ENCODE measurements at places on chromosomes 12 and 14.

DNA sequence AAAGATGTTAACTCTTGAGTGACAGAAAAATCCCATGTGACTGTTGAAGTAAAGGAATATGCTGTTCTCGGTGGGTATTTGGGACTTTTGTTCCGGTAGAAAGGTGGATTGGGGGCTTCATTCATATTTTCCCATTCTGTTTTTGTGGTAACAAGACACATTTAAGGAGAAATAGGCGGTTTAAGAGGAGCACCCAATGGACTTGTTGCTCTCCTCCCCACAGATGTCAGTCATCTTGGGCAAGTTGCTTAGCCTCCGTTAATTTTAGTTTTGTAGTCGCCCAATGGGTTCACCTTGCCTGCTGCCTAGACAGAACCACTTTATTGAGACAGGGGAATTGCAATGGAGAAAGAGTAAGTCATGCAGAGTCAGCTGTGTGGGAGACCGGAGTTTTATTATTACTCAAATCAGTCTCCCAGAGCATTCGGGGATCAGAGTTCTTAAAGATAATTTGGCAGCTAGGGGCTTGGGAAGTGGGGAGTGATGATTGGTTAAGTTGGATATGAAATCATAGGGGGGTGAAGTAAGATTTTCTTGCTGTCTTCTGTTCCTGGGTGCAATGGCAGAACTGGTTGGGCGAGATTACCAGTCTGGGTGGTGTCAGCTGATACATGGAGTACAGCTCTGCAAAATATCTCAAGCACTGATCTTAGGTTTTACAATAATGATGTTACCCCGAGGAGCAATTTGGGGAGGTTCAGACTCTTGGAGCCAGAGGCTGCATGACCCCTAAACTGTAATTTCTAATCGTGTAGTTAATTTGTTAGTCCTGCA lies 50.3 kb downstream of the SLC38A1 start:
- no peak for DNase-seq

DNA sequence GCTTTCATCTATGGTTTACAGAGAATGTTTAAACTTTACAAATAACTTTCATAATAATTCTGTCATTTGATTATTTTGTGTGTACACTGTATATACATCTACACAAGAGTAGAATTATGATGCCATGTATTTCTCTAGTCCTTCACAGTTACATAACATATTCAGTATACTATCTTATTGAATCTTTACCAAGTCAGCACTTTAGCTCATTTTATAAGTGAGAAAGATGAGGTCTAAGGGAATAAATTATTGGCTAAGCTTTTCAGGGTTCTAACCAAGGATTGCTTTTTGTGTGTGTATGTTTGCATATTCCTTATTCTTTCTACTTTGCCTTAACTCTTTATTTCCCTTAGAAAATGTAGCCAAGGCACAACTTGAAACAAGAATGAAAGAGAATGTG lies 84.3 kb upstream of the PTPRQ start:
- no peak for DNase-seq

- peak; percentile 37 for DNase-seq
Observed at GRCh38 chr14:81211844-81212243, 8.9 kb downstream of the GTF2A1 start.

GRCh38 chr12:66240096-66240820 lies 51.2 kb downstream of the IRAK3 start:
- DNase-seq: no peak

GRCh38 chr12:43914923-43915468 lies 79.1 kb downstream of the TMEM117 start:
- DNase-seq: no peak

GRCh38 chr14:52327374-52328226 lies 13.5 kb downstream of the PTGER2 start:
- DNase-seq: no peak

- DNase-seq: peak; percentile 82
Observed at GRCh38 chr12:121036810-121037326, 2.2 kb downstream of the OASL start.

DNA sequence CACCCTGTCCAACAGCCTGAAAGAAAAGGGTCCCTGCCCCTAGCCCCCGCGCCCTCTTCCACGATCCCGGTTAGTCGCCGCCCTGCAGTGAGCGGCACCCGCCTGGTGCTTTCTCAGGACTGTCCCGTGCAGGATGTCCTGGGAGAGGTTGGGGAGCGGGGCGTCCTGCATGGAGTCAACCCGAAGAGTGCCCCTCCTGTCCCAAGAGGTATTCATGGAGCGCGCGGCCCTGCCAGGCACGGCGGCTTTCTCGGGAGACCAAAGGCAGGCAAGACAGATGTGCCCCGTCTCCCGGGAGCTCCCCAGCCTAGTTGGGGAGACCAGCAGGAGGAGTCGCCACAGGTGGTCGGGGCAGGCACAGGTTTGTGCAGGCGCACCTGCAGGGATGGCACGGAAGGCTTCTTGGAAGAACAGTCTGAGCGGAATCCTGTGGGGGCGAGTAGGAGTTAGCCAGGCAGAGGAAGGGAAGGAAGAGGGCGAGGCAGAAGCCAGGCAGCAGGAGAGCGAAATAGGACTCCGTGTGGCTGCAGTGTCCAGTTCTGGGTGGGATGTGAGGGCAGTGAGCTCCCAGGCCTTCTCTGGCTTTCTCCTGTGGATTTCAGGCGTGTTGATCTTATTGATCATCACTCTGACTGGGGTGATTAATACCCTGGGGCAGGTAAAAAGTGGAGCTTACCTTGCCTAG lies 723 bp downstream of the SIVA1 start:
- DNase-seq: peak; percentile 25

GRCh38 chr14:69131176-69131575 lies 21.7 kb downstream of the DCAF5 start:
- no peak for DNase-seq

GRCh38 chr14:54881761-54882401 lies 20.7 kb downstream of the GCH1 start:
- peak; percentile 64 for DNase-seq

- no peak for DNase-seq
Observed at GRCh38 chr14:100469632-100470522, 117.3 kb downstream of the BEGAIN start.

DNA sequence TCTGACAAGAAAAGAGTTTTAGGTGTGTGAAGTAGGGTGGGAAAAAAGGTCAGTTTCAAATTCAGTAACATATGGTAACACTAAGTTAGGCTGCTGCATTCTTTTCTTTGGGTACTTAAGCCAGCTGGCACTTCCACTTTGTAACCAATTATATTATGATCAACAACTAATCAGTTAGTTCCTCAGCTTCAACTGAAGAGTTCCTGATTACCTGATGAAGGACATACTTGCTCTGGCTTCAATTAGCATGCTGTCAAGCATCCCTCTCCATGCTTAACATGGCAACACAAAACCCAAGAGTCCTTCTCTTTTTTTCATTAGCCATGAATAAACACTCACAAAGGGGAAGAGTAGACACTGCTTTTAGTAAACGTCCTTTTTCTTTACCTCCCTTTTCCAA lies 6.8 kb upstream of the KANSL2 start:
- DNase-seq: no peak
